ENCODE measurements at places on chromosomes 3 and 15. TPM values are rescaled to one million over a fixed set of nuclear protein-coding genes. Genes with fewer than 3 reads are reported as not detected.

The LDHAL6B gene
- not detected for total RNA-seq

The GMNC gene
- total RNA-seq: not detected

The CHRM5 gene
- total RNA-seq: 0.02 TPM

The CELSR3 gene
- total RNA-seq: 4.5 TPM

The CYP1A1 gene
- 1.6 TPM for total RNA-seq

The GOLGA6L7 gene
- not detected for total RNA-seq

The LRTM1 gene
- total RNA-seq: not detected

The STARD9 gene
- total RNA-seq: 1.7 TPM

The CMTM8 gene
- 10.5 TPM for total RNA-seq

The P2RY12 gene
- not detected for total RNA-seq

The FEZF2 gene
- total RNA-seq: not detected

The XCR1 gene
- not detected for total RNA-seq

The GPR149 gene
- total RNA-seq: not detected

The RTP3 gene
- not detected for total RNA-seq

The PAQR5 gene
- total RNA-seq: 88.0 TPM

The GOLGA8T gene
- total RNA-seq: 1.7 TPM

The ATG7 gene
- 17.2 TPM for total RNA-seq

The FGD5 gene
- 0.03 TPM for total RNA-seq

The MOBP gene
- total RNA-seq: 0.06 TPM

The MESP2 gene
- total RNA-seq: 0.54 TPM

The CD200R1 gene
- total RNA-seq: 0.14 TPM

The A4GNT gene
- not detected for total RNA-seq

The HYPK gene
- 3.3 TPM for total RNA-seq

The ZSCAN2 gene
- 13.9 TPM for total RNA-seq

The PIK3R4 gene
- 23.1 TPM for total RNA-seq

The STAB1 gene
- 0.05 TPM for total RNA-seq

The PKM gene
- total RNA-seq: 3,629 TPM

The ACAN gene
- 0.33 TPM for total RNA-seq

The P2RY13 gene
- not detected for total RNA-seq

The ITIH3 gene
- total RNA-seq: not detected

The RTP1 gene
- not detected for total RNA-seq

The DUOX1 gene
- total RNA-seq: not detected

The SEMA6D gene
- total RNA-seq: not detected

The GHRL gene
- 0.14 TPM for total RNA-seq

The TEX55 gene
- not detected for total RNA-seq

The GNAT1 gene
- total RNA-seq: not detected

The RASGRP1 gene
- total RNA-seq: 0.32 TPM

The GLDN gene
- 0.07 TPM for total RNA-seq

The NR2E3 gene
- 0.16 TPM for total RNA-seq

The C3orf52 gene
- total RNA-seq: 14.7 TPM

The SYNPR gene
- total RNA-seq: not detected

The TNIK gene
- 3.0 TPM for total RNA-seq

The RPLP1 gene
- total RNA-seq: 3,619 TPM

The SNTN gene
- total RNA-seq: not detected

The LYZL4 gene
- total RNA-seq: not detected

The MME gene
- not detected for total RNA-seq

The TNNC1 gene
- total RNA-seq: 1.2 TPM

The CAMKV gene
- total RNA-seq: 0.40 TPM

The TGM4 gene
- 0.03 TPM for total RNA-seq

Data from A549 treated with CORT108297 at 1 μM for 4 hours (cell line).